ENCODE measurements at places on chromosomes 1 and 21.

- no peak for DNase-seq
These were observed 46.4 kb downstream of the AJAP1 start for GRCh38 chr1:4700801-4701200.

- DNase-seq: no peak
These were observed 450.8 kb downstream of the USP25 start for GRCh38 chr21:16180614-16181013.

DNA sequence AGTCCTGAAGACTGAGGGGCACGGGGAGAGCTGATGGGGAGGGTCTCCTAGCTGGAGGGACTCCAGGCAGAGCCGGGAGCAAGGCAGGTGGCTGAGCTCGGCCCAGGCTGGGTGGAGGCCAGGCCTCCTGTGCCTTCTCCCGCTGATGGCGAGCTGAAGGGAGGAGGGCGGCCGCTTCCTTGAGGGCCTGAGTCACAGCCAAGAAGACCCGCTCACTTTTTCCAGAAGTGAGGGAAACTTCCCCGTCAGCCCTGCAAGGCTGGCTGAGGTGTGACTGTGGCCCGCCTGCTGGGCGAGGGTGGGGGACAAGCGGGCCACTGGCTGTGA is 1.7 kb upstream of the VWA1 start:
- DNase-seq: no peak

DNA sequence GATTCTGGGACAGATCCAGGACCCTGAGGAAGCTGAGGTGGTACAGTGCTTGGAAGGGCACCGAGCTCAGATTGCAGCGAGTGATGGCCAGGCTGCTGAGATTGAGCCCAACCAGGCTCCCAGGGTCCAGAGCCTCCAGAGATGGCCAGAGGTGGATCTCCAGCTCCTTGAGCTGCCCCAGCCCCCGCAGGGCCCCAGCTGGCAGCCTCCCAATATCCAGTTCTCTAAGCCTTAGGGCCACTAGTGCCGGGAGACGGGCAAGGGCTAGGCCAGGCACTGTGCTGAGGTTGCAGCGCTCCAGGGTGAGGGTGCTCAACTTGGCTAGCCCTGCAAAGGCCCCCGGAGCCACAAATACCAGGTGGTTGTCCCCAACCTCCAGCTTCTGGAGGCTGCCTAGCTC is 3.4 kb downstream of the LINGO4 start:
- no peak for DNase-seq
